NCI-H1930 (cell line): ENCODE measurements at places on chromosomes 1 and 21.
A peak's percentile ranks its signal among the peaks of the same experiment; 100 is the strongest.

DNA sequence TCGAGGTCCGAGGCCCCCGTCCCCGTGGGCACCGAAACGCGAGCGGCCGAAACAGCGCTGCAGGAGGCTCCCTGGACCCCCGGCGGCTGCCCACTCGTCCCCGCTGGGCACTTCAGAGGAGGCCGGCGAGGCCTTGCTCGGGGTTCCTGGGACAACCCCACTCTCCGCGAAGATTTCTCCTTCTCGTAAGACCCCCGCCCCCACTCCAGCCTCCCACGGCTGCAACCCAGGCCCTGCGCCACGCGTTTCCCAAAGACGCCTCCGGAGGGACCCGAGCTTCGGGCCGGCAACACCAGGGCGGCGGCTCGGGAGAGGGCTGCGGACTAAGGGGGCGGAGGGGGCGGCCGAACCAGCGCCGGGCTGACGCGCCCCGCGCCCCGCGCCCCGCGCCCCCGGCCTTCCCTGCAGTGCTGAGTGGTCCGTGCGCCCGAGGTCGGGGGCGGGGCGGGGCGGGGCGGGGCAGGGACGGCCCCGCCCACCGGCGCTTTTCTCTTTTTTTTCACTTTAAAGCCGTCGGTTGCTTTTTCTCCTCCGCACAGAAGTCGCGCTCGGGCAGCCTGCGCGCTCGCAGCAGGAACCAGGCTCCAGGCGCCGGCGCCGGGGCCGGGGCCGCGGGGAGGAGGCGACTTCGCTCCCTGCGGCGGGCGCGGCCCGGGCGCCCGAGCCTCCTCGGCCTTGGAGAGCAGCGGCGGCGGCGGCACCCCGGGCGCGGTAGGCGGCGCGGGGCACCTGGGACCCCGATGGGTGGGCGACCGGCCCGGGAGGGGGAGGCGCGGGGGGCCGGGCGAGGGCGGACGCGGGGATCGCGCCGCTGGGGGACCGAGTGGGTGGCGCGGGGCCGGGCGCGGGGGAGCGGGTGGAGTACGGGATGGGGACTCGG, at the start of gene SPSB1:
Gene SPSB1 (plus strand): TSS at position 534 of the 880 bp plus-strand sequence. CDS start 62,998 bp downstream, outside the sequence.
- peak; percentile 16 for DNase-seq

DNA sequence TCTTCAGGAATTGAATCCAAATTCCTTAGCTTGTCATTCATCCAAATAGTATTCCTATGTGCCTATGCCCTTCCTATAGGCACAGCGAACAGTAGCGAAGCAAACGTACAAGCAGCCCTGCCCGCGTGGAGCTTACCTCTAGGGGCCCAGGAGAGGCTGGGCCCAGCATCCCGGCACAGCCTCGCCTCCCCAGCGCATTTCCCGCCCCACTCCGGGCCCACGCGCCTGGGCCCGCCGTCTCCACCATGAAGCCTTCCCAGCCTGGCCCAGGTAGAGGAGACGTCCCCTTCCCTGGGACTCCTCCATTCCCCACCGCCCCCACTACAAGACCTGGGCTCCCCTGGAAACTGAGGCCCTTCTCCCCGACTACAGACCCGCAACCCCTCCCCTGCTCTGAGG, 245 bp upstream of the TMEM269 start:
- no peak for DNase-seq

DNA sequence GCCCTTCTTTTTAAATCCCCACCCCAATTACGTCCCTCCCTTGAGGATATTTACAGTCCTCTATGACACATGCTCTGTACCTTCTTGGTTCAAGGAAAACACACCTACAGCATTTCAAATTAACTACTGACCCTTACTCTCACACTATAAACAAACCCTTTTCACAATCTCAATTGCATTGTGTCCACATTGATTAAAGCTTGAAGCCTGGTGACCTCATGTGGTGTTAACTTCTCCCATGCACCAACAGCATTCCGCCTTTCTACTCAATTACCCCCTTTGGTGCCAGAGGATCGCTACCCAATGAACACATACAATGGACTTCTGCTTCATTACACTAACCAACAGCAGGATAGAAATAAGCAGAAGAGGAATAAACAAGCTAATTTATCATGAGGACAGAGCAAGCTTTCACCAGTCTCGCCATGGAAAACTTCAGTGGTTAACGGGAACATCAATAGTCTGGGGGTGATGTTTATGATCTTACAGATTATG, 15.2 kb downstream of the WLS start:
- DNase-seq = no peak

GRCh38 chr1:9654834-9655723, 3.5 kb downstream of the PIK3CD start:
- DNase-seq = no peak

- DNase-seq = no peak
These were observed 63.8 kb downstream of the PLXNA2 start for GRCh38 chr1:208180421-208180820.
